ENCODE measurements at places on chromosomes 16 and 17. TPM values are rescaled to one million over a fixed set of nuclear protein-coding genes. Genes with fewer than 3 reads are reported as not detected.

ZACN gene
- not detected for total RNA-seq

BAIAP3 gene
- 0.09 TPM for total RNA-seq

C16orf96 gene
- not detected for total RNA-seq

SPATA22 gene
- total RNA-seq = not detected

RMI2 gene
- total RNA-seq = 3.0 TPM

IRX3 gene
- 1.8 TPM for total RNA-seq

CLEC10A gene
- not detected for total RNA-seq

TBC1D3 gene
- not detected for total RNA-seq

KRT222 gene
- not detected for total RNA-seq

TBC1D3E gene
- total RNA-seq = not detected

ZNF624 gene
- total RNA-seq = 6.2 TPM

TMEM114 gene
- total RNA-seq = not detected

PERCC1 gene
- not detected for total RNA-seq

ALDH3A1 gene
- total RNA-seq = not detected

CALB2 gene
- 0.36 TPM for total RNA-seq

CRYM gene
- 2.0 TPM for total RNA-seq

MRPL10 gene
- 5.8 TPM for total RNA-seq

ST6GALNAC1 gene
- not detected for total RNA-seq

SCNN1B gene
- not detected for total RNA-seq

Measured in fibroblast of the aortic adventitia (primary cell).